T-helper 22 cell (primary cell): ENCODE measurements at places on chromosomes 16 and 17.

- DNase-seq, result no peak
Observed at GRCh38 chr16:67283826-67284555, 4.7 kb downstream of the PLEKHG4 start.

DNA sequence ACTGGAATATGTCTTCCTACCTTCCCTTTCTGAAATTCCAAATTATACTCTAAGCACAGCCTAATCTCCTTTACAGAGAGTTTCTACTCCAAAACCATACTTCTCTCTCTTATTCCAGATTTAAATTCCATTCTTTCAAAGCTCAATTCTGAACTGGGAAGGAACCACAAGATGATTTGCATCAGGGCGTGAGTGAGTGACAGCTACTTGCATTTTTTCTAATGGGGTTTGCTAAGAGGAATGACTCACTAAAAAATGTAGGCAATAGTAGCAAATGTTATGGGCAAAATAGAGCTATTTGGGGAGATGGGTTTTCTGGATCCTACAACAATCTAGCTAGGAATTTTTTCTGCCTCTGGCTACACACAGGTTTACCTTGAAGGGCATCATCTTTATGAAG is 244.6 kb upstream of the PSMD7 start:
- no peak for DNase-seq

- DNase-seq, result no peak
Observed at GRCh38 chr17:28071891-28072606, 29.6 kb downstream of the NLK start.

DNA sequence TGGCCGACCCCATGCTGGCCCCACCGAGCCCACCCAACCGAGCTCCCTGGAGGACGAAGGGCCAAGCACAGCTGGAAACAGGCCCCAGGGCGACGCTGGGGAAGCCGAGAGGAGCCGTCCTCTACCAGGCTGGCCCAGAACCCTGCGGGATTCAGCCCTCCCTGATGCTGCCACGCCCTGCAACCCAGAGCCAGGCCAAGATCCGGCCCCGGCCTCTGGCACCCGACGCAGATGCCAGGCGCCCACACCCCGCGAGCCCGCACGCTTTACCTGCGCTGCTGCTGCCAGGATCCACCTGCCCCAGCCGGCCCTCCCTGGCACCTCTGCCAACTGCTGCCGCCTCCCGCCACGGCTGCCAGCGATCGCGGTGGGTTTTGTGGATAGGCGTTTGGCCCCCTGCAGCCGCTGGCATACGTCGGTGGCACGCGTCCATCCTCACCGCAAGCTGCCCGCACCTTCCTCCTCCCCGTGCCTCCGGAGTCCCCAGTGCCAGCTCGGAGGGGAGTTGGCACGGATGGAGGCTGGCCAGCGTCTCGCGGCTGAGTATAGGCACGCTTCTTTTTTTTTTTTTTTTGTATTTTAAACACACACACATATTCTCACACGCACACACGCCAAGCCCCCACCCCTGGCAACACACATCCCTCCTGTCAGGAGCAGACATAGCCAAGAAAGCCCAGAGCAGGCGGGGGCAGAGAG is 41.3 kb upstream of the ACSF3 start:
- DNase-seq, result no peak

GRCh38 chr17:47716375-47716774 is 16.7 kb upstream of the TBX21 start:
- DNase-seq, result no peak

DNA sequence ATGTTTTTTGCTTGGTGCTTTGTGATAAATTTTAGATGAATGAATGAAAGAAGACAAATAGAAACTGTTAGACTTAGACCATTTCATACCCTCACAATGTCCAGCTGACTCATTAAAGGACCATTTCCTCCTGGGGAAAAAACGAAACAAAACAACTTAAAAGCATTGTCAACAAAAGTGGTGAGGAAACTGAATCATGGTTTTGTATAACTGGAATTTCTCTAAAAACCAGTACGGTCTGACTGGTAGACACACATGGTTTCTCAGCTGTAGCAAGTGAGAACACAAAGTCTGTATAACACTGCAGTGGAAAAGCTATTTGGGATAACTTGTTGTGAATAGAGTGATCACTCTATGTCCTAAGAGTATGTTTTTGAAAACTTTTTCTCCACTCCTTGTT is 5.3 kb upstream of the DDX52 start:
- DNase-seq, result no peak

- DNase-seq, result no peak
Observed at GRCh38 chr17:6498356-6498755, 54.1 kb downstream of the PIMREG start.

GRCh38 chr16:83917152-83918120 is 18.5 kb downstream of the MLYCD start:
- DNase-seq, result no peak

GRCh38 chr17:75088465-75089417 is 987 bp downstream of the SLC16A5 start:
- DNase-seq, result no peak

GRCh38 chr16:4733211-4733742 is 794 bp downstream of the ANKS3 start:
- DNase-seq, result no peak

DNA sequence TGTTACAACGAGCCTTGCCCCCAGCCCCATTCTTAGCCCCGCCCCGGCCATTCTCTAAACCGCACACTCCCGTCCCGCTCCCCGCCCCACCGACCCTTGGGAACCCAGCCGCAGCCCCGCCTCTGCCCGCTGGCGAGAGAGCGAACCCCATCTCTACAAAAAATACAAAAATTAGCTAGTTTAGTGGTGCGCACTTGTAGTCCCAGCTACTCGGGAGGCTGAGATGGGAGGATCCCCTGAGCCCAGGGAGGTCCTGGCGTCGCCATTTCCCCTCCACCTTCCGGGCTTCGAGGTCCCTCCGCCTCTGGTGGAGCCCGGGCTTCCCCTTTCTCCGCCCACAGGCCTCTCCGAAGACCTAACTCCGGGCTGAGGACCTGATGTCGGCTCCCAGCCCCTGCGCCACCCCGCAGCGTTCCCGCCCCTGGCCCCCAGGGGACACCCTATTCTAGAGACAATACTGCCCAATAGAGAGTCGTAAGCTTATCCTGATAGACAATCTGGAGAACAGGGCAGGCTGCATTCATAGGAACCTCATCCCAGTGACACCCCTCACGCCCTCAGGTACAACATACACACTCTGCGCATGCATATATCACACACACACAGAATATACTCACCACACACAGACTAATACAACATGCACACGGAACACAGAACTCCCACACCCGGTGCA is 480 bp upstream of the PROCA1 start:
- peak; percentile 53 for DNase-seq

GRCh38 chr17:78010759-78011158 is 52.3 kb downstream of the TNRC6C start:
- no peak for DNase-seq

- no peak for DNase-seq
Observed at GRCh38 chr17:63987221-63988126, 10.7 kb upstream of the PRR29 start.

DNA sequence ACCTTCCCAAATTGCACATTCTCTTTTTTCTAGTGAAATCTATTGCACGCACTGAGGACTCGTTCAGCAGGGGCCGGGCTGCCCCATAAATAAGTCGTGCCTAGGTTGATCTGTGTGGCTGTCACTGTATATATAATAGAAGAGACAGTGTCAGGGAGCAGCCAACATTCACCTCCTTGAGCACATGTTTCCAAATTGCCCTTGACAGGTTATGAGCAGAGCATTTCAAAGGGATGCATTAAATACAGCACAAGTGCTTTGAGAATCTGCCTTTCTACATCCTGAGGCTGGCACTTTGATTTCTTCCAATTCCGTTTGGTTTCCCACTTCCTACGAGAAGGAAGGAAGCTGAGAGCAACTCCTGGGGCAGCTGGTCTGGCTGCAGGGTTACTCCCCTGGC is 291.2 kb downstream of the NPIPA8 start:
- DNase-seq, result no peak

DNA sequence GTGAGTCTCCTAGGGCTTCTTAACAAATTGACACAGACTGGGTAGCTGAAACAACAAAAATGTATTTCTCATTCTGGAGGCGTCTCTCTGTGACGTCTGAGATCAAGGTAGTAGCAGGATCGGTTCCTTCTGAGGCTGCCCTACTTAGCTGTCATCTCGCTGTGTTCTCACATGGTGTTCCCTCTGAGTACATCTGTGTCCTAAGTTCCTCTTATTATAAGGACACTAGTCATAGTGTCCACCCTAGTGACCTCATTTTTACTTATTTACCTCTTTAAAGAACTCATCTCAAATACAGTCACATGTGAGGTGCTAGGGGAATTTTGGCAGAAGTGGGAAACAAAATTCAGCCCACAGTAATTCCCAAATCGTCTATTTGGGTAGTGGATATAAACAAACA is 529.1 kb downstream of the NPIPA7 start:
- DNase-seq, result no peak

GRCh38 chr16:53546988-53547391 is 44.0 kb upstream of the AKTIP start:
- DNase-seq, result no peak

- no peak for DNase-seq
Observed at GRCh38 chr17:73831699-73832098, 187.5 kb upstream of the SDK2 start.

- DNase-seq, result no peak
Observed at GRCh38 chr16:46937536-46937935, 35.9 kb downstream of the DNAJA2 start.

GRCh38 chr16:2967721-2968161 is 1.4 kb upstream of the PAQR4 start:
- no peak for DNase-seq

- no peak for DNase-seq
Observed at GRCh38 chr16:49799172-49799571, 56.7 kb downstream of the ZNF423 start.

GRCh38 chr16:47574091-47575054 is 113.2 kb downstream of the PHKB start:
- DNase-seq, result no peak

- DNase-seq, result no peak
Observed at GRCh38 chr16:17353561-17353960, 117.2 kb downstream of the XYLT1 start.

- no peak for DNase-seq
Observed at GRCh38 chr17:10631048-10631700, 25.9 kb downstream of the MYH3 start.
